ENCODE measurements at places on chromosomes 5 and 9.

GRCh38 chr9:3516667-3517330 is 9.0 kb downstream of the RFX3 start:
- DNase-seq: no peak

DNA sequence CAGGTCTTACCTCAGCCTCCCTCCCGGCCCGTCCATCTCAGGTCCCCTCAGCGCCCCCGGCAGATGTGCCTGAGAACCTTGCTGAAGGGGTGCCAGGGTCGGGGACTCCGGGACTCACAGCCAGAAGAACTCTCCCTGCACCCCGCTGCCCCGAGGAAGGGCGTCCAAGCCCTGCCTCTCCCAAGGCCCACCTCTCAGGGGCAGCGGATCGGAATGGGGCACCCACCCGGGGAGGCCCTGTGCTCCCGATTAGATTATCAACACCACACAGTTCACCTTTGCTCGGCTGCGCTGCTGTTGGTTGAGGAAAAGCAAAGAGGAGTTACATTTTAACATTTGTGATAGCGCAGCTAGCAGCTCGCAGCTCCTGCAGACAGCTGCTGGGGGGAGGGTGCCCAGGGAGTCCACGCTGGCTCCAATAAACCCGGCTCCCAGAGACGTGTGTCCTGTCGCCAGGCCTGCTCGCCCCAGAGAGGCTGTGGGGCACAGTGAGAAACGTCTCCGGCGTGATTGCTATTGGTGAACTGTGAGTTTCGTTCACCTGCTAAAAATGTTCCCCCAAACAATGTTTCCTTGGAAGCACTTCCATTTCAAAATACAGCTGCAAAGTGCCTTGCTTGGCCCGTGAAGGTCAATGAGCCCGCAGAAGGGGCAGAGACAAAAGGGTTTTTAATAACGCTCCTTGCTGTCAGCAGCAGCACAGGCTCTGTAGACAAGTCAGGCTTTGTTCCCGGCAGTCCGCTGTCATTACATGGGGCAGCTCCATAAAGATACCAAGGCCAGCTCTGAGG is 18.6 kb upstream of the SLC6A19 start:
- no peak for DNase-seq

DNA sequence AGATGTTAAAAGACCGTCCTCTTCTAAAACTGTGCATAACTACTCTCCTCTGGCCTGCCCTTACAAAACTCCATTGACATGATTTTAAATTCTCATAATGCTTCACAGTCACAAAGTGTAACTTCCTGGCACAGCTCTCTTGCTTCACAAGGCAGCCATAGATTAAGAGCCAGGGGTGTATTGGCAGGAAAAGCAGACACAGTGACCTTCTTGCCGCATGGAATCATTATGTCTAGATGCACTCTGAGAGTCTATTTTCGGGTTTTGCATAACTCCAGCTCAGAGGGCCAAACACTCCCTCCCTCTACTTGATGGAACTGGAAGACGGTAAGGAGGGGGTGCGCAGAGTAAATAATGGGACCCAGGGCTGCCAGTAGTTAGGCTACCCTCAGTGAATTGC is 110.1 kb downstream of the MARCHF3 start:
- no peak for DNase-seq

DNA sequence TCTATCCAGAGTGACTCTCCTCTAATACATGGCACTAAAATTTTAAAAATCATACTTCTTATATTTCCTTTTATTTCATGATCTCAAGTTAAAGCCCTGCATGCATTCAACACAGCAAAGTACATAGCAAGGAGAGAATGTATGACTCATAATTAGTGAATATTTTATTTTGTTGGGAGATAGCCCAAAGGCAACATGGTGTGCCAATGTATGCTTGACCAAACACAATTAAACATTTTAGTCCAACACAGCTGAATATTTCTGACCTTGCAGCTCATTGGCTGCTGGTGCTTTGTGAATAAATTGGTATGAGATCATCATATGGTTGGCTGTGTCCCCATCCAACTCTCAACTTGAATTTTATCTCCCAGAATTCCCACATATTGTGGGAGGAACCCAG is 103.5 kb downstream of the NPR3 start:
- no peak for DNase-seq

- peak; percentile 78 for DNase-seq
These were observed 34.7 kb downstream of the ADAM19 start for GRCh38 chr5:157540707-157541446.

DNA sequence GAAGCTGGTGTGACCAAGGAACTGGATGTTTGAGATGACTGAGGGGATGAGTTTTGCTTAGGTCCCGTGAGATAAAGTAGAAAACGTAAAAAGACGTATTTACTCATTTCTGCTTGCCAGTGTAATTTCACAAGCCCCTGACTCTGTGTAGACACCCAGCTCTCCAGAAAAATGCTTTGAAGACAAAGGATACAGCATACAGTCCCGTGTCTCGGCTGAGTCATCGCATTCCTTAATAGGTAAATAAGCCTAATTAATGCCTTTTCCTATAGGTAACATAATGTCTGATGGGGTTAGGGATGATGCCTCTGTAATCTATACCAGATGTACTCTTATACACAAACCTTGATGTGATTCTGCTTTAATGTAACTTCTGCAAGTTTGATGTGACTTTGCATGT is 20.2 kb downstream of the S100Z start:
- DNase-seq: no peak

DNA sequence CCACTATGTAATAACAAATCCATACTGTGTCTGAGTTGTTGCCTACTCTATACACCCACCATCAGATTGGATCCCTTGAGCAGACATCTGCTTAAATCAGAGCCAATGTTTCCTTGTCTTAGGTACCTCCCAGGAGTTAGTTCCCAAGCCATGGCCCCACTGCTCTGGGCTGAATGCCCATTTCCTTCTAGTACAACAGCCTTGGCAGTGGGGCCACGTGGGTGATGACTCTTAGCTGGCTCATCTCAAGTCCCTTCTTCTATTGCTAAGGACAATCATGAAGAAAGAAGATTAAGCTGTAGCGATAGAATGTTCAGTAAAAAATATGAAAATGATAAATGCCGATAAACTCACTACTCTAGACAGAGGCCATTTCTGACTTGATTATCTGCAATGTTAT is 16.6 kb downstream of the PTGR1 start:
- DNase-seq: no peak

GRCh38 chr5:37478121-37478894 is 99.2 kb downstream of the WDR70 start:
- DNase-seq: no peak

GRCh38 chr5:52822437-52822836 is 34.7 kb downstream of the ITGA1 start:
- DNase-seq: no peak

DNA sequence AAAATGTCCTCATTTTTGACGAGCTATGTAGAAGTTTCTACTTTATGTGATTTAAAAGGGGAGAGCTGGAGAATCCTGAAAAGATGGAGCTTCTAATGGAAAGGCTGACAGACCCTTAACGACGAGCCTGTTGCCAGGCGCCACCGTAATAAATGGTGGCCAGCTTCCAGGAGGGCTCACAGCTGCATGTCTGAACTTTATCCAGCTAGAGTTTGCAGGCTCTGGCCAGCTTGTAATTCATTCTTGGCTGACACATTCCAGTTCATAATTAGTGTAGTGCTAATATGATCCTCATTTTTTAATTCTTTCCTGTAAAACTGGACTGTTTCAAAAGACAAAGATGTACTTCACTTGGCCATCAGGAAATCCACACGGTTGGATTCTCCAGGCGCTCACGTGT is 246.7 kb downstream of the GAS1 start:
- DNase-seq: no peak

Measured in CD4-positive, alpha-beta T cell treated with Interleukin-4 for 4 hours (primary cell).